T-helper 22 cell (primary cell): ENCODE measurements at places on chromosomes 2 and 18.

GRCh38 chr18:26457611-26458353 is 90.6 kb downstream of the KCTD1 start:
- no peak for DNase-seq

GRCh38 chr2:201986463-201986735 is 47.3 kb upstream of the FZD7 start:
- no peak for DNase-seq

DNA sequence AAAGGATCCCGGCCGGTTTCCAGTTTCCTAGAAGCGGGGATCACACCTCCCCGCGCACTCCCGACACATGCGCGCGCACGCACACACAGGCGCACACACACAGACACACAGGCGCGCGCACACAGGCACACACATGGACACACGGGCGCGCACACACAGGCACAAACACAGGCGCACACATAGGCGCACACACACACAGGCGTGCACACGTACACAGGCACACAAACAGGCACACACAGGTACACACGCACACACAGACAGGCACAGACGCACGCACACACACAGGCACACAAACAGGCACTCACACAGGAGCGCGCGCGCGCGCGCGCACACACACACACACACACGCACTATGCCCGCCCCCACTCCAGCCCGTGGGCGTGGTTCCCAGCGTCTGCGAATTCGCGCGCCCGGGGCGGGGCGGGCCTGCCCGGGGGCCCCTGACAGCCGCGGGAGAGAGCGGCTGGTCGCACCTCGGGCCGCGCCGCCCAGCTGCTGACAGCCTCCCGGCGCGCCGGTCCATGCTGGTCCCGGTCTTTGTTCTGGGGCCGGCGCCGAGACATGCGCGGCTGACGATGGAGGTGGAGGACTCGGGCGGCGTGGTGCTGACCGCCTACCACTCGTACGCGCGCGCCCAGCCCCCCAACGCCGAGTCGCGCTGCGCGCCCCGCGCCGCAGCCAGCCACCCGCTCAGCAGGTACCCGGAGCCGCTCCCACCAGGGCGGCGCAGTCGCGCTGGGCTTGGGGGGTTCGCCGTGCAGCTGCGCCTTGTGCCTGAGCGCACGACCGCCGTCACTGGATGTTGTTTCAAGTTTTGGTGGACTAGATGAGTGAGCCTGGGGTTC is at the start of gene ARHGAP28:
Gene ARHGAP28, plus strand, starts transcription at position 470 of the 845 bp plus-strand sequence. Its CDS starts 106 bp downstream, at position 576.
- no peak for DNase-seq

- no peak for DNase-seq
Measured at GRCh38 chr18:58231930-58232329, 187.9 kb downstream of the NEDD4L start.

DNA sequence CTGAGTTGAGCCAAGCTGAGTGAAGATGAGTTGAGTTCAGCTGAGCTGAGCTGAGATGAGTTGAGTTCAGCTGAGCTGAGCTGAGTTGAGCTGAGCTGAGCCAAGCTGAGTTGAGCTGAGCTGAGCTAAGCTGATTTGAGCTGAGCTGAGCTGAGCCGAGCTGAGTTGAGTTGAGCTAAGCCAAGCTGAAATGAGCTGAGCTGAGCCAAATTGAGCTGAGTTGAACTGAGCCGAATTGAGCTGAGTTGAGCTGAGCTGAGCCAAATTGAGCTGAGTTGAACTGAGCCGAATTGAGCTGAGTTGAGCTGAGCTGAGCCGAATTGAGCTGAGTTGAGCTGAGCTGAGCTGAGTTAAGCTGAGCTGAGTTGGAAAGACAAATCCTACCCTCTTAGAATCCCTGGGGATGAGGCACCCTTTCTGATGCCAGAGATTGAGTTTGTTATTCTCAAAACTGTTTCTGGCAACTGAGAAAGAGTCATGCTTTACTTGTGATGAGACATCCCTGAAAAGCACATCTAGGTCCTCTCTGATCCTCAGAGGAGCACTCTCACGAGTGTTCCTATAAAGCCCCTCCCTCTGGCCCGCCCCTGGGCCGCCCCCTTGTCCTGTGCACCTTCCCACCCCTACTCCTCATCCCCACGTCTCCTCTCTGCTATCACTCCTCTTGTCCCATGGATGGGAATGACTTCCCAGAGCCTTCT is 116.5 kb downstream of the MCFD2 start:
- no peak for DNase-seq

- DNase-seq, result no peak
Measured at GRCh38 chr2:11862049-11862448, 115.6 kb downstream of the LPIN1 start.

GRCh38 chr2:235063471-235063961 is 111.7 kb downstream of the SH3BP4 start:
- no peak for DNase-seq
